ENCODE measurements at places on chromosomes 6 and 20. TPM values are rescaled to one million over a fixed set of nuclear protein-coding genes. Genes with fewer than 3 reads are reported as not detected.
A peak's percentile ranks its signal among the peaks of the same experiment; 100 is the strongest.

PRR18 gene
- total RNA-seq = 0.05 TPM

SSTR4 gene
- not detected for total RNA-seq

ZSCAN31 gene
- 3.4 TPM for total RNA-seq

EYA2 gene
- 11.1 TPM for total RNA-seq

- peaks cover 24% of the 10 kb centered on the region for H3K36me3 ChIP-seq
- H3K27me3 ChIP-seq = no peaks in the 10 kb centered on the region
- H3K27ac ChIP-seq = no peak overlapping the region
- H3K4me1 ChIP-seq = no peaks in the 10 kb centered on the region
These were observed 60.9 kb downstream of the RPRD1B start for GRCh38 chr20:38094373-38094891.

- no peaks in the 10 kb centered on the region for H3K4me1 ChIP-seq
- H3K27ac ChIP-seq = no peak overlapping the region
- H3K36me3 ChIP-seq = no peaks in the 10 kb centered on the region
- H3K4me3 ChIP-seq = no peak overlapping the region
These were observed 66.8 kb upstream of the MOCS1 start for GRCh38 chr6:40000964-40001515.

DNA sequence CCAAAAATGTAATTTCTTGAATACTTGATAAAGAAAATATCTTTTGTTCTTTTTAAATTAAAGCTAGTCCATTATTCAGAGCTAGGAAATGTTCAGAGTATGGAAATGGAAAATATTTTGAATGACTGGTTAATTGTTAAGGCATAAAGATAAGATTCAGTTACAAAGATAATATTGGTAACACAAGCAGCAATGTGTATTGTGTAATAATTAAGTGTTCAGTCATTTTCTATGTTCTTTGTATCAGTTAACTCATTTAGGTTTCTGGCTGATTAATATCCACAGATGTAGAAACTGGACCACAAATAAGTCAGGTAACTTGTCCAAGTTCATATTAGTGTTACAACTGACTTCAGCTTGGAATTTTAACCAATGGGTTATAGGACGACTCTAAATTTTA is 442.2 kb upstream of the MANEA start:
- no peaks in the 10 kb centered on the region for H3K36me3 ChIP-seq
- H3K27ac ChIP-seq = no peak overlapping the region
- H3K4me1 ChIP-seq = no peaks in the 10 kb centered on the region
- no peak for DNase-seq
- no peaks in the 10 kb centered on the region for H3K27me3 ChIP-seq

GRCh38 chr6:77456531-77457248 is 6.6 kb downstream of the HTR1B start:
- no peak overlapping the region for H3K4me3 ChIP-seq
- H3K4me1 ChIP-seq = no peaks in the 10 kb centered on the region
- H3K36me3 ChIP-seq = no peaks in the 10 kb centered on the region
- no peak for DNase-seq
- no peak overlapping the region for H3K27ac ChIP-seq

DNA sequence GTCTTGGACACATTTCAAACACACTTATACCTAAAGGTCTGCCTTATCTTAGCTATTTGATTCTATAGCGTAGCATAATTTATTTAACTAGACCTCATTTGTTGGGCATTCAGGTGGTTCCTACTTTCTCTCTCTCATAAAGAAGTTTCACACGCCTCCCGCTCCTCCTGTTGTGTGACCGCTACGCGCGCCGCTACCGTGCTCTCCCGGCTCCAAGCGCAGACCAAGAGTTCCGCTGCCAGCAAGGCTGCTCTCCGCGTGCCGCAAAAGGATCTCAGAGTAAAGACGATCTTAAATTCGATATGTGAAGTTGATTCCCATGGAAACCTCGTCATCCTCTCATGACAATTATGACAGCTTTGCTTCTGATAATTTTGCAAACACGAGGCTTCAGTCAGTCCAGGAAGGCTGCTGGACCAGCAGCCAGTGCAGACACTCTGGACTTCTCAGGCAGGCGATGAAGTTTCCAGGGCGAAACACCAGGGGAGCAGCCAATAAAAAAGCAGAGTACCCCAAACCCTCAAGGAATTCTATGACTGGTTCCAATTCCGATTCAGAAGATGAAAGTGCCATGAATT is 20.4 kb downstream of the PRSS16 start:
- H3K27me3 ChIP-seq = peaks cover 6% of the 10 kb centered on the region
- H3K27ac ChIP-seq = no peak overlapping the region
- no peaks in the 10 kb centered on the region for H3K4me1 ChIP-seq
- no peaks in the 10 kb centered on the region for H3K36me3 ChIP-seq

DNA sequence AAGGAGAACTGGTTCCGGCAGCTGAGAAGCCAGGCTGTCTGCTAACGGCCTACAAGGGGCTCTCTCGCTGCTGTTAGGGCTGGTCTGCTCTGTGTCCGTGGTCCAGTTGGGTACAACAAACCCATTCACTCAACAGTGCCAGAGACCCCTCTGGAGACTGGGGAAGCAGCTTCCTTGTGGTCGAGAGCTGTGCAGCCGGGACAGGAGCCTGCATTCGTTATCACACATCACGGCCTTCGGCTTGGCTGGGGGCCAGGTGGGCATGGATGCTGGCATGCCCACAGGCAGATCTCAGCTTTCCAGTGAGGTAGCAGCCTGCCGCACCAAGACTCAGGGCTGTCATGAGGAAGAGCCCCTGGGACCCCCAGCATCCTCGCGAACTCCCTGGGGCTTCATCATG is 124.7 kb downstream of the PREX1 start:
- no peak overlapping the region for H3K27ac ChIP-seq
- H3K36me3 ChIP-seq = no peaks in the 10 kb centered on the region
- H3K27me3 ChIP-seq = no peaks in the 10 kb centered on the region
- DNase-seq = no peak
- no peak overlapping the region for H3K4me3 ChIP-seq

DNA sequence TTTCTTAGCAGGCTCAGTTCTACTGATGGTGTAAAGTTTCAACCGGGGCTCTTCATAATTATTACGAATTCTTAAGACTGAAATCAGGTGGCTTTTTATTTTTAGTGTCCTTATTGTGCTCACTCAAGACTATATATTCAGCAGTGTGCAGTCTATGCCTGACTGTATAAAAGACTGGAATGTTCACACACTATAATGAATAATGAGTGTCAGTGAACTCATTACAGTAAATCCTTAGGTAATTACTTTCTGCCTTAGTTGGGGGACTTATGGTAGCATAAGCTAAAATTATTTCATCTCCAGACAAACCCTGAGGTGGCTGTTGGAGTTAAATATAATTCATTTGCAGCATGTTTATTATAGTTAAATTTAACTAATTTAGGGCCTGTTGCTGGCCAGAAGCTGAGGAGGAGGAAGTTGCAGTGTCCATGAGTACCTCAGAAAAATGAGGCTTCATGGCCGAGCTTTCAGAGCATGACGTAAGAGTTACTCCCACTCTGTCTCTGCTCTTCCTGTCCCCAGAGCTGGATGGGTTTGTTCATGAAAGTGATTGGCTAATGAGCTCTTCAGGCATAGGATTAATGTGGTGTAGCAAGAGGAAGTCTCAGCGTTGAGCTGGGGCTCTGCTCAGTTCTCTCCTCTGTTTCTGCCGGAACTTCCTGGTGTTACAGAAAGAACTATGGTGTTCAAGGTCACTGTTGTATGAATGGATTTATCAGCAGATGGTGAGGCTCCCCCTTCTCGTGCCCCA is 335.7 kb downstream of the NRN1 start:
- peaks cover 64% of the 10 kb centered on the region for H3K4me1 ChIP-seq
- peak; percentile 77 for DNase-seq
- peak overlapping the region; percentile 64 for H3K27ac ChIP-seq
- H3K36me3 ChIP-seq = no peaks in the 10 kb centered on the region
- H3K27me3 ChIP-seq = no peaks in the 10 kb centered on the region
- no peak overlapping the region for H3K4me3 ChIP-seq

GRCh38 chr20:57998981-57999464 is 229.4 kb downstream of the ANKRD60 start:
- H3K27me3 ChIP-seq = no peaks in the 10 kb centered on the region
- H3K4me3 ChIP-seq = no peak overlapping the region
- no peaks in the 10 kb centered on the region for H3K36me3 ChIP-seq
- peaks cover 10% of the 10 kb centered on the region for H3K4me1 ChIP-seq
- no peak for DNase-seq

DNA sequence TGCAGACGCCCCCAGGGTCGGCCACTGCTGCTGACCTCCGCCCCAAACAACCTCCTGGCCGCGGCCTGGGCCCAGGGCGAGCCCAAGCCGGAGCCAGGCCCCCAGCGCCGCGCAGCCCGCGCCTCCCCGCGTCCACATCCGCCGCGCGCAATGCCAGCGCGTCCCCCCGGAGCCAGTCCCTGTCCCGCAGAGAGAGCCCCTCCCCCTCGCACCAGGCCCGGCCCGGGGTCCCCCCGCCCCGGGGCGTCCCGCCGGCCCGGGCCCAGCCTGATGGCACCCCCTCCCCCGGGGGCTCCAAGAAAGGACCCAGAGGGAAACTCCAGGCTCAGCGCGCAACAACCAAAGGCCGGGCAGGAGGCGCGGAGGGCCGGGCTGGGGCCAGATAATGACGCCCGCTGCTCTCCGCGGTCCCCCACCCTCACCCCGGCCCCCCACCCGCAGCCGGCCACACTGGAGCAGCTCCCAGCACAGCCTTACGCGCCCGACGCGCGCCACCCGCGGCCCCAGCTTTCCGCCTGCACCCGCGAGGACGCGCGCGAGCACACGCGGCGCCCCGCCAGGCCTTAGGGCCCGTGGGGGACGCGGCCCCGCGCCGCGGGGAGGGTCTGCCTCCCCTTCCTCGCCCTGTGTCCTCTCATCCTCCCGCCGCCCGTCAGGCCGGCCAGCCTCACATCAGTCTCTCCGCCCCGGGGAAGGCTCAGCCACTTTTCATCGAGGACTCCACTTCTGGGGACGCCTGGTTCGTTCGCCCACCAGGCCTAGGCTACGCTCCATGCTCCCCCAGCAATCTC is 12.9 kb upstream of the SLC22A7 start:
- no peak for DNase-seq
- H3K27me3 ChIP-seq = peaks cover 79% of the 10 kb centered on the region
- H3K27ac ChIP-seq = no peak overlapping the region
- no peak overlapping the region for H3K4me3 ChIP-seq
- H3K36me3 ChIP-seq = no peaks in the 10 kb centered on the region

GRCh38 chr6:41901882-41902519 is 6.8 kb upstream of the USP49 start:
- peaks cover 50% of the 10 kb centered on the region for H3K36me3 ChIP-seq
- no peaks in the 10 kb centered on the region for H3K27me3 ChIP-seq
- H3K4me1 ChIP-seq = no peaks in the 10 kb centered on the region
- no peak overlapping the region for H3K4me3 ChIP-seq

GRCh38 chr6:108275976-108276375 is 15.1 kb upstream of the SNX3 start:
- no peaks in the 10 kb centered on the region for H3K27me3 ChIP-seq
- no peak overlapping the region for H3K27ac ChIP-seq

- no peak overlapping the region for H3K4me3 ChIP-seq
- H3K27ac ChIP-seq = no peak overlapping the region
- no peaks in the 10 kb centered on the region for H3K36me3 ChIP-seq
- DNase-seq = no peak
- H3K4me1 ChIP-seq = no peaks in the 10 kb centered on the region
These were observed 567.4 kb downstream of the COL12A1 start for GRCh38 chr6:74638412-74638811.

GRCh38 chr20:37288091-37288490 is 1.4 kb upstream of the MANBAL start:
- H3K27me3 ChIP-seq = no peaks in the 10 kb centered on the region
- no peak overlapping the region for H3K27ac ChIP-seq

- H3K36me3 ChIP-seq = no peaks in the 10 kb centered on the region
- H3K4me1 ChIP-seq = no peaks in the 10 kb centered on the region
- H3K4me3 ChIP-seq = no peak overlapping the region
- no peak overlapping the region for H3K27ac ChIP-seq
These were observed 25.1 kb upstream of the CDH22 start for GRCh38 chr20:46333161-46333991.

DNA sequence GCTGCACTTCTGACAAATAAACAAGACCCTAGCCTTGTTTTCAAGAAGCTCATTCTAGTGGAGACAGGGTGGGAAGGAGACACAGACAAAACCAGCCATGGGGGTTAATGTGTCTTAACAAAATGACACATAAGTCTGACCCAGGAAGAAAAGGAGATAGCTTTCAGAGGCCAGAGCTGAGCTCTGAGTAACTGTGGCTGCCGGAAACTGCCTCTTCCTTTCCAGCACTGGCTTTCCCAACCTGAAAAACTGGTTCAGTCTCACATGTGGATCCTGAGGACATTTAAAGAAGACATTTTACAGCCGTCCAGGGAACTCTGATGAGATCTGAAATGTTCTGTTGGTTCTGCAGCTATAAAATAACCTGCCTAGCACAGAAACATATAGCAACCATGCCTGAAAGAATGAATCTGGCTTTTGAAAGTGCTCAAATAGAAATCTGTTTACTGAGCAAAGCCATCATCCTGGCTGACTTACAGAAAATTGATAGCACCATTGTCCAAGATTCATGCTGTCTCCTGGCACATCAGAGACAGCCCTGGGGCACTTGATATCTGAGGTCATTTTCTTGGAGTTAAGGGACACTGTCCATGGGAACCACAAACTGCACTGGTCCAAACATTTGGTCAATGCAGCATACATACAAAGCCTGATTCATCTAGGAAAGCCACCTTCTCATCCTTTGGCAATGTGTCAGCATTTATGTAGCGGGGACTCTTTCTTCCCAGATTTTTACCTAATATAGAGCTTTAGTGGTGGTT is 83.2 kb upstream of the PAX1 start:
- no peak for DNase-seq
- no peaks in the 10 kb centered on the region for H3K27me3 ChIP-seq
- no peaks in the 10 kb centered on the region for H3K36me3 ChIP-seq

- H3K27ac ChIP-seq = no peak overlapping the region
- H3K4me3 ChIP-seq = no peak overlapping the region
- H3K27me3 ChIP-seq = no peaks in the 10 kb centered on the region
- DNase-seq = no peak
These were observed 41.8 kb downstream of the SF3B5 start for GRCh38 chr6:144053601-144054000.

DNA sequence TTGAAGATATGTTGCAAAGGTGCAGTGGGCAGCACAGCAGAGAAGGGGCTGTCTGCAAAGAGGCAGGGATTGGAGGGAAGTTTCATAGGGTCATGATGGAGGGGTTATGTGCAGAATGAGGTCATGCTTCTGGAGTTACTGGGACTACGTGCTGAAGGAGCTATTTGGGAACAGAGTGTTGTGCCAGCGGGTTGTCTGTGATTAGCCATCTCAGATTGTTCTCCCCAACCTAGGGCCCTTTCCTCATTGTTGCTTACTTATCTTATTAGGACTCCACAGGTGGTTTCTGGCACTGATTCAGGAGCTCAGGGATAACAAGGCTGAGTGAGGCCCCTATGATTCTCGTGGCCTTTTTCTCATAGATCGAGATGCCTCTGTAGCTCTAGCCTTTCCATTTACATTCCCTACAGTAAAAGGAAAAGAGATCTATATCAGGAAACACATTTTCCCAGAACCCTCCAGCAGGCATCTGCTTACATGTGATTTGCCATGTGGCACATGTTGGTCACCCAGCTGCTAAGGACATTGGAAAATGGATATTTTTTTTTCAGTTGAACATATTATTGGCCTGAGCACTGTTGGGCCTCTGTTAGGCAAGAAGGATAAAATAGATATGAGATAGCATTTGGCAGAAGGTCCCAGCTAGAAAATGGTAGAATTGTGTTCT is 429.6 kb upstream of the PLCB4 start:
- DNase-seq = no peak
- H3K36me3 ChIP-seq = no peaks in the 10 kb centered on the region
- no peak overlapping the region for H3K27ac ChIP-seq
- no peak overlapping the region for H3K4me3 ChIP-seq
- H3K27me3 ChIP-seq = no peaks in the 10 kb centered on the region

- no peak overlapping the region for H3K4me3 ChIP-seq
- DNase-seq = no peak
- no peak overlapping the region for H3K27ac ChIP-seq
These were observed 135.1 kb downstream of the TMEM242 start for GRCh38 chr6:157188213-157188612.

GRCh38 chr6:112030206-112030960 is 23.5 kb upstream of the CCN6 start:
- no peak for DNase-seq
- no peaks in the 10 kb centered on the region for H3K27me3 ChIP-seq
- peaks cover 58% of the 10 kb centered on the region for H3K4me1 ChIP-seq
- no peaks in the 10 kb centered on the region for H3K36me3 ChIP-seq

Measured in thymus (tissue), 14 donors.